ENCODE measurements at places on chromosomes 2 and 18.

DNA sequence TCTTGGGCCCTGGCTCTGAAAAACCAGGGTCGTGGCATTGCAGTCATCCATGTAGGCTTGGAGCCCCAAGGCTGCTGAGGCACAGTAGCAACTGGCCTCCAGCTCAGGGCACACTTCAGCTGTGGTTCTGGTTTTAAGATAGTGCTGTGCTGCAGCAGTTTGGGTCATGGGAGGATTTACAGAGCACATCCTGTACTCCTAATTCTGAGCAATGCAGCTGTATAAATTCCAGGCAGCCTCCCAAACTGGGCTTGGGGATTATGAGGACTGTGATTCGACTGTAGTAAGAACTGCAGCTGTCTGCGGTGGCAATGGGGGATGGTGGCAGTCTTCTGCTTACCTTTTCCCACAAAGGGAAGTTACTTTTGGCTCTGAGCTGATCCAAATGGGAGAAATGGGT, 536.3 kb upstream of the GCFC2 start:
- no peak for DNase-seq

DNA sequence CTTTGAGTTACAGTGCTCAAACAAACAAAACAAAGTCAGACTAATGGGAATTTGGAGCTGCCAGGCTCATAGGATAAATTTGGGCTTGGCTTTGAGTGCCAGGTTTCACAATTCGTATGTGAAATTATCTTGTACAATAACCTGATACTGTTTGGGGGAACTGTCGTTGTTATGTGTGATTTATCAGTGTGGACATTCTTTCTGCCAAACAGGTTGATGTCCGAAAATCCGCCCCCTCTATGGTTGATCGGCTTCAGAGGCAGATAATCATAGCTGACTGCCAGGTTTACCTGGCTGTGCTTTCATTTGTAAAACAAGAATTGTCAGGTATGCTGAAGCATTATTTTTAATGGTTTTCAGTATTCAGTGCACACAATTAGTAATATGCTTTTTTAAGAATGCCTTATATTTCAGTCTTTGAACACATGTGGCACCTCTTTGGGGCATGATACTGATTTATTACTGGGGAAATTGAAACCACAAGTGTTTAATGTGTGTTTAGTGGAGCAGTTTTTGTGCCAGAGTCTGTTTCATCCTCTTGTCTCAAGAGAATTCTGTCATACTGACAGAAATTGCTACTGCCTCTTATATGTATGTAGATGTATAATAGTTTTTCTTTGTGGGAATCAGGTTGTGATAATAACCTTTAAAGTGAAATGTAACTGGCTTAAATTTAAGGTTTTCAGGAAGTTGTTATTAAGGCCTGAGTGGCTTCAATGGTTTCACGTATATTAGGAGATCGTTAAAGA, 54.6 kb downstream of the TTC39C start:
- DNase-seq = no peak

DNA sequence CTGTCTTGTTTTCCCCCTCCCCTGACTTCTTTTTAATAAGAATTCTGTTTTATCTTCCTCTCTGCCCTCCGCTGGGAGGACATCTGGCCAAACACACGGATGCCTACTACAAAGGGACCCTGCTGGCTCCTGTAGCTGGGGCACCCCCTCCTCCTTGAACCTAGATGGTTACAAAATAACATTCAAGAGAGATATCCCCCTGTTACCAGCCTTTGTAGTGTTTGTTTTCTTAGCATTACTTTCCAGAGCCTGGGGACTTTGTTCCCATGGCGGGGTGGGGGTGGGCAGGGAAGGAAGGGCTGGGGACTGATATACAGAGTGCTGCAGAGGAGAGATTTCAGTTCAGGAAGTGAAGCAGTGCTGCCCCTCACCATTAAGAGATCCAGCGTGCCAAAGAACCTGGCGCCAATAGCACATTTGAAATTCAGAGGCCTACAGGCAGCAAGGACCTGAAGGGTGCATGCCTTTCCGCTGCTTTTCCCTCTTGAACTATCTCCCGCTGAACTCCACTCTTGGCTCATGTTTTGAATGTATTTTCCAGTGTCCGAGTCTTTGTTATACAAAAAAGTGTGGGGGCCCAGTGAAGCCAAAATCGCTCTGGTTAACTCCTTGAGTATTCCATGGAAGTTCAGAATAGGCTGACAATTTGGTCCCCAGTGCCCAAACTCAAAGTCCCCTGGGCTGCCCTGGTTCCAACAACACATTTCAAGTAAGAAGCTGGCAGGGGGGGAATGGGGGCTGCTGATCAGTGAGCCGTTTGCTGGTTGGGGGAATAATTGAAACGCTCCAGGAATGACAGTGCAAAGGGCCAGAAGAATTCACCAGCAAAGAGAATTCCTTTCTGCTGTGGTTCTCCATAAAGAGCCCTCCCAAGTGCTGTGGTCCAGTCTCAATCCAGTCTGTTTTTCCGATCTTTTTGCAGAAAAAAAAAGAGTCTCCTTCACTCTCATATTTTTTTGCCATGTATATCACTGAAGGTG, 94.8 kb upstream of the THOC1 start:
- no peak for DNase-seq

GRCh38 chr2:212921061-212921460, 230.4 kb downstream of the IKZF2 start:
- DNase-seq = no peak

GRCh38 chr18:9822587-9823185, 63.1 kb upstream of the TXNDC2 start:
- no peak for DNase-seq

- DNase-seq = no peak
Measured at GRCh38 chr18:54086046-54086802, 138.2 kb downstream of the MBD2 start.

- DNase-seq = no peak
Measured at GRCh38 chr2:121510857-121511256, 19.8 kb upstream of the RNU4ATAC start.

DNA sequence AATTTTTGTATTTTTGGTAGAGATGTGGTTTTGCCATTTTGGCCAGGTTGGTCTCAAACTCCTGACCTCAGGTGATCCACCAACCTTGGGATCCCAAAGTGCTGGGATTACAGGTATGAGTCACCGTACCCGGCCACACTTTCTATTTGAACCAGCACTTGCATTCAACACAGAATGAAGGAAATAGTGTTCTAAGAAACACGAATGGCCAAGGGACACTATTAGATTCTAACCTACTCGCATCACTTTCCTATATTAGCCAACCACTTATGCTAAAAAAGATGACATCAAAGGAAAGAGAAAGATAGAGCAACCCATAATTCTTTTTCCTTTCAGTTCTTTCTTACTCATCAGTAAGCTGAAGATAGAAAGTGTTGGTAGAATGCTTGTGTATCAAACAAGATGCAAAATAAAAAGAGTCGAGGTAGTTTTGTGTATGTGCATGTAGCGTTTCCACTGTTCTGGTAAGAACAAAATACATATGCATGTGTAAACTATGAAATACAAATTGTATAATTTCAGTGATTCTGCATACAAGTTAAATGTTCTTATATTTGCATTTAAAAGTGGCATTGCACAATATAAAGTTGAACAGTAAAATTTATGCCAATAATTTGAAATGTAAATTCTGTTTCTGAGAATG, 247.6 kb downstream of the CDCA7 start:
- DNase-seq = no peak

- DNase-seq = no peak
Measured at GRCh38 chr18:76380127-76380729, 114.8 kb downstream of the ZNF516 start.
